Non-pigmented ciliary epithelial cell (primary cell): ENCODE measurements at places on chromosomes 1 and 21.

DNA sequence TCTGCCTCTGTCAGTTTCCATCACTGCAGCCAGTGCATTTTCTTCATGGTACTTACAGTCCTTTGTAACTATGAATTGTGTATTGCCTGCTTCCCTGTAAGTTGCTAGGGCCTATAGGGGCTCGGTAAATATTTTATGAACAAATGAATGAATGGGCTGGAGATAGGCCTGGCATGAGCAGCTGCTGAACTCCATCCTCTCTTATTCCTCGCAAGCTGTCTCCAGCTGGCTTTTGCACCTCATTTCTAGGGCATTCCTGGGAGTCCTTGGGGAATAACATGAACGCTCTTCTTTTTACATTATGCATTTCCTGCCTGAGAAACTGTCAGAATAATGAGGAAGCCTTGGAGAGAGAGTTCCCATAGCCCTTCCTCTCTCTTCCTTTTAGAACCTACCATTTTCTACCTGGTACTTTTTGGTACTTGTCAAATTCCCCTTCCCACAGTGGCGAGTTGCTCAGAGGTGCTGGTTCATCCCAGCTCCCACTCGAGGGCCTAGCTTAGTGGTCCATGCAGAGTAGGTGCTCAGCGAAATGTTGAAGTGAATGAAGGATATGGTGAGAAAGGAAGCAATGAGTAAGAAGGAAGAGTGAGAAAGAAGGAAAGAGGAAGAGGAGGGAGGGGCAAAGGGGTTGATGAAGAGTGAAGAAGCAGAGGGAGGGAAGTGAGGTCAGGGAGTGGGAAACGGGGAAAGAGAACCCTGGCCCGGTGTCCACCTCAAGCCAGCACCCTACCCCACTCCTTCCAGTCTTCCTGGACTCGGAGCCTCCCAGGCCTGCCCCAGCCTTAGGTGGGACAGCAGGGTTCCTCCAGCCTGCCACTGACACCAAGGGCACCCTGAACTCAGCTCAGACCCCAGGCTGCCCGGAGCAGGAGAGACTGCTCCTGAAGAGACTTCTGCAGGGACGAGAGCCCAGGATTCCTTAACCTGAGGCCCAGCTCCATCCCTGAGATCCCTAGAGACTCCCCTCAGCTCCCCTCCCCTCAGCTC, 29.6 kb downstream of the KCNC4 start:
- no peak for DNase-seq

- peak; percentile 13 for DNase-seq
Measured at GRCh38 chr1:165376041-165376810, 19.7 kb upstream of the LMX1A start.

DNA sequence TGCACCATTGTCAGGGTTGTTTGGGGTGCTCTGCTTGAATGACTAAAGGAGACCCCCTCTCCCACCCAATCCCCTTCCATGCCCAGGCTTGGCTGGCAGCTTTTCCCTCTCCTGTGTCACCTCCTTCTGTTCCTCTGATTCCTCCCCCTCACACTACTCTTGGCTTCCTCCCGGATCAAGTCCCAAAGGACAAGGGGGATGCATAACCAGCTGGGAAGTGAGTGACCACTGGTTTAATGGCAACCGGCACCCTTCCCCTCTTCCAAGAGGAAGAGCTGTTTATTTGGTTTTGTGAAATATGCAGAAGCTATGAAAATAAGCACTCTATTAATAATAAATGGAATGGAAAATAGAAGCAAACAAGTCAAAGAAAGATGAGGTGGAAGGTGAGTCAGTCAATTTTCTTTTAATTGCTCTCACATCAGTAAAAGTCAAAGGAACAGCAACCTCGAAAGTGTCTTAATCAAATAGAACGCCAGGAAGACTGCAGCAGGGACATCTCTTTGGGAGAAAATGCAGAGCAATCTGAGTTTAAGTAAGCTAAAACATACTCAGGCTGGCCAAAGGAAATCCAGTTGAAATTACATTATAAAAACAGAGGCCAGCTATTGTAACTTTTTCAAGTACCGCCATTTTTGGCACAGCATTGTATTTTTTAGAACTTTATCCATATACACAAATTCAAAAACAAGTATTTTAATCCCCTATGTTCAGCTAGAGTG, 322.5 kb downstream of the SIPA1L2 start:
- DNase-seq = no peak

DNA sequence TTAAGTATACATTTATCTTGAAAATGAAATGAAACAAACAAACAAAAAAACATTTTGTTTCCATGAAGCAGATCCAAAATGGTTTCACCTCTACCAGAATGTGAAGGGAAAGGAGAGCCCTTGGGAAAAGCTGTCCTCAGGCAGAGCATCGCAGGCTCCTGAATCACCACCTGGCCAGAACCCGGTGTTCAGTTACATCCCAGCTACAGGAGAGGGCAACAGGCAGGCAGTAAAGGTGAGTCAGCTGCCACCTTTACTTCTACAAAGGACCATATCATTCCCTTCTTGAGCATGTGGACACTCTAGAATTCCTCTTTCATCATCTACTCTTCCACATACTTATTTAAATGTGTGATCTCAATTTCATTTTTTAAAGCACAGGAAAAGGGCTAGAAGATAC, 151.2 kb downstream of the PIGK start:
- DNase-seq = no peak

DNA sequence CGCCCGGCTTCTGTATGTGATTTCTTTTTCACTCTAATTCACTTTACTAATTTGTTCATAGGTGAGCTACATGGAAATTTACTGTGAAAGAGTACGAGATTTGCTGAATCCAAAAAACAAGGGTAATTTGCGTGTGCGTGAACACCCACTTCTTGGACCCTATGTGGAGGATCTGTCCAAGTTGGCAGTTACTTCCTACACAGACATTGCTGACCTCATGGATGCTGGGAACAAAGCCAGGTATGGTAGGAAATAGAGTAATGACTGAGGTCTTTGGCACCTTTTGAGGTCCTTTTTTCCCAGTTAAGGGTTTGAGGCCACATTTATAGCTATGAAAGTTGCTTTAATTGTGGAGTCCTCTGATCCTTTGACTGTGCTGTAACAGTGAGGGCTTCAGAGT, 56.9 kb downstream of the KIF1B start:
- DNase-seq = no peak

- no peak for DNase-seq
Measured at GRCh38 chr21:42403611-42404231, at the start of gene UBASH3A. UBASH3A (plus strand) TSS chr21:42403902; CDS start chr21:42403946, 44 bp downstream.

- no peak for DNase-seq
Measured at GRCh38 chr1:28296401-28297261, 32.2 kb upstream of the MED18 start.

GRCh38 chr1:53902235-53903138, 8.5 kb downstream of the DIO1 start:
- DNase-seq = no peak

GRCh38 chr1:162736633-162737067, 53.9 kb upstream of the HSD17B7 start:
- no peak for DNase-seq

DNA sequence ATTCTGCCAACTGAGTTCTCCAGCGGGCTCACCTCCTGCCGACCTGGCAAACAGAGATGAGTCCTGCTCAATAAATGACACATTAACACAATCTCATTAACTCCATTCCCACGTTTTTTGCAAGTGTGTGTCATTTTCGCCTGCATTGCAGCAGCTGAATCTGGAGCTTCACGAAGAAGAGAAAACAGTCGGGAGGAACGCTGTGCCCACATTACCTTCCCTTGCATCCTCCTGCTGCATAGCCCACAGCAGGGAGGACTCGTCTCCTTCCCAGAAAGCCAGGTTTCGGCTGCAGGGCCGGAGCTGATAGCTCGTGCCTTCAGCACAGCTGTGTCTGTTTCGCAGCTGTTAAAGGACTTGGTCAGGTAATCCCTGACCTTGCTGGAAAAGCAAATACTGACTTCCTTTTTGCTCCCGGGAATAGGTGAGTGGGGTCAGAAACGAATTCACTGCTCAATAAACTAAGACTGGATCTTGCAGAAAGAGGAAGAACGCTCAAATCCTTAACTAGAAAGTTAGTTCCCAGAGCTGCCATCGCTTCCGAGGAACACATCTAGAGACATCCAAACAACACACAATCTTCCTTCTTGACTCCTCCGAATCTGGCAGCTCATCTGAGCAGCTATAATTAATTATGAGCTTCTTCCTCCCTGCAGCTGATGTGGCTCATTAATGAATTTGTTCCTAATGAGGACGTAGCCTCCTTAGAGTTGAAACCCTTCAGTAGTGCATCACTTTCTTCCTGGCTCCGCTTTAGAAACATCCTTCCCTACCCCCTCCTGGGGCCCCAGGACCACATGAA, 33.0 kb downstream of the KANK4 start:
- DNase-seq = no peak

DNA sequence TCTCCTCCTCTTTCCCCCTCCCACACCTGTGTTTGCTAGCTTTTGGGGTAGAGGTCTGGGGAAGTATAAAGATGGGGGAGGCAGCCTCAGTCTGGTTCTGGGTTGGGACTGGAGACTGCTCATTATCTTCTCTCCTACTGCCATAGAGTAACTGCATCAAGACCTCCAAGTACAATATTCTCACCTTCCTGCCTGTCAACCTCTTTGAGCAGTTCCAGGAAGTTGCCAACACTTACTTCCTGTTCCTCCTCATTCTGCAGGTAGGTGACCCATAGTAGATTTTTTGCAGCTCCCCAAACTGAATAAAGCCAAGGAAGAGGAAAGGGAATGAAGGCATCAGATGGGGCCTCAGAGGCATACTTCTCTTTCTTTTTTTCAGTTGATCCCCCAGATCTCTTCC, 5.3 kb downstream of the ATP8B2 start:
- DNase-seq = no peak

GRCh38 chr21:36738489-36739126, 39.7 kb downstream of the SIM2 start:
- DNase-seq = no peak

DNA sequence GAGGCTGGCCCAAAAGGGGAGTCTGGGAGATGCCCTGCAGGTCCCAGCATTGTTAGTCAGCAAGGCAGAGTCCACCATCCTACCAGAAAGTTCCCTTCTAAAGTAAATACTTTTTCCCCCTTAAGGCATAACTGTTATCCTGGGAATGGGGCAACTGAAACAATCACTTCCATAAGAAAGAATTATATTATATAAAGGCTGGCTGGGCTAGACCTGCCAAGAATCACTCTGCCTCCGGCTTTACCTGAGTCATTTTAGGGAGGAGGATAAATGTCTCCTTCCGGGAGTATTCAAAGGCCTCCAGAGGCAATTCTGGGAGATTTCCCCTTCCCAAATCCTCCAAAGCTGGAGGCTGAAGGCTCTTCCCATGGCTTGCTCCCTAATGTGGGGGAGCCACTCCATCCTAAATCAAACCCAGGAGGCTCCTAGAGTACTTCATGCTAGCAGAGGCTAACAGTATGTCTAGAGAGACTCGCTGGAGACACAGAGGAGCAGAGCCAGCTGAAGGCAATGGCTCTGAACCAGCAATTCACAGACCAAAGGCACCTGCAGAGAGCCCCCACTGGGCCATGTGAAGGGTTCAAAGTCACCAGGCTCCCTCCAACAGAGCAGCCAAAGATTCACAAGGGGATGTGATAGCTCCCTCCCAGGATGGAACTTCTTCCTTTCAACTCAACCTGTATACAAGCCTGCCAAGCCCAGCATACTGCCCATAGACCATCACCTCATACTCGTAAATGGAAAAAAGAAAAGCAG, 116.0 kb downstream of the ASTN1 start:
- no peak for DNase-seq

DNA sequence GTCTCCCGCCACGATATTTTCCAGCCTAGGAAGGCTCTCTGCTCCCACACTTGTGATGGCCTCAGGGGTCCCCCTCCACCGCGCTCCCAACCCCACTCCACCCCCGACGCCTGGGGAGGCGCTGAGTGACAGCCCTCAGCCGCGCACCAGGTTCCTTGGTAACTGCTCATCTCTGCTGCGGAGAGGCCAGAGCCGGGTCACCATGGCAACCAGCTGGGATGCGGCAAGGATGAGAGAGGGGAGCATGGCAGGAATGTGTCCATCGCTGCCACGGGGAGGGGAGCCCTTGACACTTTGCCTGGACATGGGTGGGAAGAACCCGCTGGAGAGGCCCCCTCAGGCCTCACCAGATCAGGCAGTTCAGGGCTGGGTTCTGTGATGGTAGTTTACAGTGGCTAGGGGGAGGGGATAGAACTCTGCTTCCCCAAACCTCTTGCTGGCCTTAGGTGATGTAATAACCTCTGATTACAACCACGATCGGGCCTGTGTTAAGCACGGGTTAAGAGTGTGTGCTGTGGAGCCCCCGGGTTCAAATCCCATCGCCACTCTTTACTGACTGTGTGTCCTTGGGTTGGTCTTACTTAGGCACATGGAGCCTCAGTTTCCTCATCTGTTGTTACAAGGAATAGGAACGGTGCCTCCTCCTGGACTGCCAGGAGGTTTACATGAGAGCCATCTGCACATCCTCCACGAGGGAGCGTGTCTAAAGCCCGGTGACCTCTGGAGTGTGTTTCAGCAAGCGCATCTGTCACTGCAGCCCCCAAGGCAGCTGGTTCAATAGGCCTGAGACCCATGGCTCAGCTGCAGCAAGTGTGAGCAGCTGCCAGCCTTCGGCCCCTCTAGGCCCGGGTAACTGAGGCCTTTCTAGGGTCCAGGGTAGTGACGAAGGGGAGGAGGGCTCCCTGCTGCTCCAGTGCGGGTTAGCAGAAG, 6.3 kb downstream of the KIF17 start:
- no peak for DNase-seq

- no peak for DNase-seq
Measured at GRCh38 chr1:242133796-242134195, 134.9 kb upstream of the MAP1LC3C start.

DNA sequence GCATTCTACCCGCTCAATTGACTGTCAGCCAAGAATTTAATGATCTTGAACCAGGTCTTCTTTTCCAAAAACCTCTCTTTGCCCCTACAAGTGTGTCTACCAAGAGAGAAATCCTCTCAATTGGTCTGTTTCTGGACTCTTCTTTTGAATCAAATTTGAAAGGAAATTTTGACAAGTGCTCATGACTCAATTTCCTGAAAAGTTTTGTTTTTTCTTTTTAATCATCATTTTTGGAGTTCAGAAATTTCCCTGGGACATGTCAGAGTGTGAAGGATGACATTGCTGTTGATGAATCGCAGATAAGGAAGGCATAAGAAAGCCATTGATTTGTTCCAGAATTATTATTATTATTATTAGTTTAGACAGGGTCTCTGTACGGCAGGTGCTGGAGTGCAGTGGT, 88.2 kb upstream of the AKT3 start:
- no peak for DNase-seq

DNA sequence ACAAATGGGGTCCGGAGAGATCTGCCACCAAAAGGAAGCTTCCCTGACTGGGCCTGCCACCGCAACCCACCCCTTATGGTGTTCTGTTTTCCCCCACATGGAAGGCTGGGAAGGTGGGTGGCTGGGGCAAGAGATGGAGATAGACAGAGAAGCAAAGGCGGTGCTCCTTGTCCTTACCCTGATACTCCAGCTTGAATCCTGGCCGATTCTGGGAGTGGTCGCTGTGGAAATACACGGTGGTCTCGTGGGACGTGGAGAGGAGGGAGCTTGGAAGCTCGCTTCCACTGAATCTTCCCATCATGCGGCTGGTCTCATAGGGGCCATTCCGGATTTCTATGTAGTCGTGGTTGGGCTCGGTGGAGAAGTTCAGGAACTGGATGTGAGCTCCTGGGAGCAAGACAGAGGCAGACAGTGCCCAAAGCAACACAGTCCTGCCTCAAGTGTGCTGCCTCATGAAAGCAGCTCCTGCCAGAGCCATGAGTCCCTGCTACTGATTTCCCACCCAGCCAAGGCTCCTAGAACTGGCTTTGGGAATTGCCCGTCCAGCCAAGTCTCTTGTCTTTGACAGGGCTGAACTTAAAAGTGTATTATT, 138.5 kb downstream of the ZSCAN20 start:
- no peak for DNase-seq

- no peak for DNase-seq
Measured at GRCh38 chr1:164753521-164754077, 194.6 kb downstream of the PBX1 start.

- DNase-seq = no peak
Measured at GRCh38 chr1:87973896-87974295, 645.2 kb downstream of the LMO4 start.
